Left ventricle myocardium inferior (tissue), 1 donor: ENCODE measurements at places on chromosomes 2 and 18. TPM values are rescaled to one million over a fixed set of nuclear protein-coding genes. Genes with fewer than 3 reads are reported as not detected.

The RHOB gene
- 193 TPM for total RNA-seq

The SIX3 gene
- total RNA-seq = not detected

The ZSWIM2 gene
- total RNA-seq = not detected

The ECEL1 gene
- total RNA-seq = not detected

- no peaks in the 10 kb centered on the region for H3K27me3 ChIP-seq
- no peaks in the 10 kb centered on the region for H3K36me3 ChIP-seq
- H3K27ac ChIP-seq = no peak overlapping the region
- no peak overlapping the region for H3K4me3 ChIP-seq
Measured at GRCh38 chr2:216960671-216961268, 100.9 kb upstream of the TNP1 start.

DNA sequence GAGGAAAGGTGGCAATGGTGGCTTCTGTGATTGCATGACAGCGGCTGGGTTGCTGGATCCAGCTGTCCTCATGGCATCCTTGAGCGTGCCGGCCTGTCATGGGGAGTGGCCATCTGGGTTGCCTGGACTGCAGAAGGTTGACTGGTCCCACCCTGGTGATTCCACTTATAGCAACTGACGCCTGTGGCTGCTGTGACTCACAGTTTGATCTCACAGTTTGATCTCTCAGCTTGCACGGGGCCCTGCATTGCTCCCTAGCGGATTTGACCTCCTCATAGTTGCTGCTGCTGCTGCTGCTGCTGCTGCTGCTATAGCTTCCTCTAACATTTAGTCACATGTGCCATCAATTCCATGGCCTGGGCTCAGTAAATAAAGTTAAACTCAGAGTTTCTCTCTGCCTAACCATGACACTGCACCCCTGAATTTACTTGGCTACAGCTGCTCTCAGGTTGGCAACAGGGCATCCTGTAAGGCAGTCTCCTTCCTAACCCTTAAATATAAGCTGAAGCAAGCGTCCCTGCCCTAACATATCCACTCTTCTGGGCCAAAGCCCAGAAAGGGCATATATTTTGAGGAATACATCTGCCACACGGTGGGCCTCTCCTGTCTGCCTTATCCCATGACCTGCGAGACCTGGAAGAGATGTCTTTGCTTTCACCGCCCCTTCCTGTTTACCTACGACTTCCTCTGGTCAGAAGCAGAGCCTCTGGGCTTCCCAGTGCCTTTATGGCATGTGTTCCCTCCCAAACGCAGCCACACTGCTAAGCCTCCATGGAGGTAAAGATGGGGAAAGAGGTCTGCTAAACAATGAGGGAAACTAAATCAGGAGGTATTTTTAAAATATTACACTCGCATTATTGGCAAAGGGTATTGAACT is 37.8 kb upstream of the CCDC150 start:
- peaks cover 12% of the 10 kb centered on the region for H3K4me1 ChIP-seq
- no peaks in the 10 kb centered on the region for H3K36me3 ChIP-seq
- peak overlapping the region; percentile 80 for H3K27ac ChIP-seq
- no peaks in the 10 kb centered on the region for H3K27me3 ChIP-seq
- peak; percentile 55 for DNase-seq

DNA sequence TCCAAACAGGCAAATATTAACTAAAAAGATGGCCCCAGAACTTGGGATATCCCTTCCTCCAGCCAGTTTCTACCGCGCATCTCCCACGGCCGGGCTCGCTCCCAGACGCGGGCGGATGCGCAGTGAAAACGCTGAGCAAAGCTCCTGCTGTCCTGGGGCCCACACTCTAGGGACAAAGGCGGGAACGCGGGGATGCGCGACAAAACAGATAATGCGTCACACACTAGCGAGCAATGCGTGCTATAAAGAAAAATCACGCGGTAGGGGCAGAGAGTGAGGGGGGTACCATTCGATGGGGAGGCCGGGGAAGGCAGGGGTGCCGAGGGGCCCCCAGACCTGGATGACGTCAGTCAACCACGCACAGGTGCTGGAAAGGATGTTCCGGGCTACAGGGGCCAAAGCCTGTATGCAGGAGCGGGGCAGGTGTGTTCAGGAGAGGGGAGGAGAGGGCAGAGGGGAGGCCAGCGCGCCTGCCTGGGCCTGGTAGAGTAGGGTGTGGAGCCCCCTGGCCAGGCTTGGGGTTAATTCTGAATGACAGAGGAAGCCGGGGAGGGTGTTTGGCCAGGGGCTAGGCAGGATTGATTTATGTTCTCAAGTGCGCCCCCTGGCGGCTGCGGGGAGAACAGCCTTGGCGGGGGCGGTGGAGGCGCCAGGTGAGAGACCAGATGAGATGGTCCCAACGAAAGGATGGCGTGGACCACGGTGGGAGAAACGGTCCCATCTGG is 14.9 kb upstream of the ITM2C start:
- H3K4me1 ChIP-seq = peaks cover 6% of the 10 kb centered on the region
- H3K36me3 ChIP-seq = no peaks in the 10 kb centered on the region
- no peak overlapping the region for H3K27ac ChIP-seq
- H3K27me3 ChIP-seq = peaks cover 83% of the 10 kb centered on the region
- H3K4me3 ChIP-seq = no peak overlapping the region
- peak; percentile 52 for DNase-seq

- no peak overlapping the region for H3K4me3 ChIP-seq
- DNase-seq = no peak
- H3K27ac ChIP-seq = no peak overlapping the region
- H3K27me3 ChIP-seq = peaks cover 6% of the 10 kb centered on the region
Measured at GRCh38 chr18:48394176-48394575, 15.0 kb downstream of the ZBTB7C start.

DNA sequence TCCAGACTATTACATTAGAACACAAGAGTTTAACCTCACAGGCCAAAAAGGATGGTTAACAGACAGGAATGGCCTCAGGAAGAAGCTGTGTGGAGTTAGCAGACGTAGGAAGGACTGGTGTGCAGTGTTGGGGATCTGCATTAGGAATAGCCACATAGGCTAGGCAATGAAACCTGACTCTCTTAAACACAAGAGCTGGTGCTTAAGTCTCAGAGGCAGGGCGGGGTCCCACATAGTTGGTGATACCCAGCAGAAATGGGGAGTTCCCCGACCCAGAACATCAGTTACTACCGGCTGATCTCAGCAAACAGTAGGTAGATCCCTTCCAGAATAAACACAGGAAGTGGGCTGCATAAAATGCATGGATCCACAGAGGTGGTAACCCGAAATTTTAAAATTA is 64.1 kb downstream of the CCDC93 start:
- H3K36me3 ChIP-seq = peaks cover 97% of the 10 kb centered on the region
- no peak overlapping the region for H3K27ac ChIP-seq
- H3K4me1 ChIP-seq = no peaks in the 10 kb centered on the region
- H3K27me3 ChIP-seq = no peaks in the 10 kb centered on the region
- H3K4me3 ChIP-seq = no peak overlapping the region

DNA sequence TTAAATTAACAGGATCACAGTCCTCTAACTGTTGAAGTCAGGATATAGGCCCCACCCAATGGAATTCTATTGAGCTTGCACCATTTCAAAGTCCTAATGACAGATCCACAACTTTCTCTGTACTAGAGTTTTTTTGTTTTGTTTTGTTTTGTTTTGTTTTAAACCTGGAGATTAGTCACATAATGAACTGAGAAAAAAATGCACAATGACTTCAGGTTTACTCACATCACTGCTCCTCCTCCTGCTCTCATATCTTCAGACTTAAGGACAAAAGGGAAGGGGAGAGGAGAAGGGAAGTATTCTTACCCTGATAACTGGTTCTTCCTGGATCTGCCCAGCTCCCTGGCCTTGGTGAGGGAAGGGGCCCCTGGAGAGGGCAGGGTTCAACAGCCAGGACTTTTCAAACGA is 208.2 kb upstream of the EPHA4 start:
- H3K4me1 ChIP-seq = no peaks in the 10 kb centered on the region
- no peaks in the 10 kb centered on the region for H3K36me3 ChIP-seq
- H3K27me3 ChIP-seq = peaks cover 8% of the 10 kb centered on the region
- peak overlapping the region; percentile 57 for H3K27ac ChIP-seq

DNA sequence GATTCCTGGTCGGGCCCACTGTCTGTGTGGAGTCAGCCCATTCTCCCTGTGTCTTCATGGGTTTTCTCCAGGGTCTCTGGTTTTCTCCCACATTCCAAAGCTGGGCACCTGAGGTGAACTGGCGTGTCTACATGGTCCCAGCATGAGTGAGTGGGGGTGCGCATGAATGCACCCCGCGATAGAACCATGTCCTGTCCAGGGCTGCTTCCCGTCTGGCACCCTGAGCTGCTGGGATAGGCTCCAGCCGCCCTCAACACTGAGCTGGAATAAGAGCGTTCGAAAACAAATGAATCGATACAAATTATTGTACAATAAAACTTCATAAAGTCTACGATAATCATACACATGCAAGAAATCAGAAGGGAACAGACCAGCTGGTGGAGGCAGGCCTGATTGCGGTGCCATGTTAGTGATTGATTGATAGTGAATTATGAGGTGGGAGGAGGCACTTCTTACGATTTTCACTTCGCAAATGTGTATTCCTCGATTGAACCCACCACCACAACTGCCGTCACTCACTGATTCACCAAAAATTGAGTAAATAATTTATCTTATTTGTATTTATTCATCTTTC is 186.6 kb downstream of the MGAT5 start:
- no peaks in the 10 kb centered on the region for H3K27me3 ChIP-seq
- H3K27ac ChIP-seq = peak overlapping the region; percentile 59
- no peak overlapping the region for H3K4me3 ChIP-seq
- peaks cover 39% of the 10 kb centered on the region for H3K4me1 ChIP-seq
- DNase-seq = no peak

- no peaks in the 10 kb centered on the region for H3K36me3 ChIP-seq
- no peak for DNase-seq
- no peaks in the 10 kb centered on the region for H3K27me3 ChIP-seq
- H3K4me3 ChIP-seq = peak overlapping the region; percentile 82
- peak overlapping the region; percentile 90 for H3K27ac ChIP-seq
- peaks cover 36% of the 10 kb centered on the region for H3K4me1 ChIP-seq
Measured at GRCh38 chr2:55418512-55419232, 984 bp downstream of the CCDC88A start.

- no peak for DNase-seq
- H3K4me1 ChIP-seq = peaks cover 50% of the 10 kb centered on the region
- no peaks in the 10 kb centered on the region for H3K36me3 ChIP-seq
- H3K4me3 ChIP-seq = no peak overlapping the region
- no peak overlapping the region for H3K27ac ChIP-seq
Measured at GRCh38 chr2:100846716-100847115, 26.8 kb downstream of the NPAS2 start.
